ENCODE measurements at places on chromosomes 2 and 18. TPM values are rescaled to one million over a fixed set of nuclear protein-coding genes. Genes with fewer than 3 reads are reported as not detected.

Gene APCDD1
- not detected for polyA plus RNA-seq

Gene WNT10A
- polyA plus RNA-seq, result not detected

Gene SEPTIN2
- 788 TPM for polyA plus RNA-seq

Gene SERPINB13
- not detected for polyA plus RNA-seq

Gene TSPYL6
- not detected for polyA plus RNA-seq

Gene AQP12B
- not detected for polyA plus RNA-seq

Gene CRYGD
- polyA plus RNA-seq, result not detected

Gene SLC5A7
- polyA plus RNA-seq, result not detected

Gene SCTR
- not detected for polyA plus RNA-seq

Gene FAM110C
- polyA plus RNA-seq, result not detected

Gene SH3RF3
- polyA plus RNA-seq, result 5.7 TPM

Gene EPB41L3
- 45.0 TPM for polyA plus RNA-seq

Gene ACOXL
- polyA plus RNA-seq, result not detected

Gene CRACDL
- polyA plus RNA-seq, result not detected

Gene RND3
- 627 TPM for polyA plus RNA-seq

Gene ACP1
- polyA plus RNA-seq, result 126 TPM

Gene GPR35
- 0.06 TPM for polyA plus RNA-seq

Gene CCL20
- polyA plus RNA-seq, result not detected

Gene GALNT13
- polyA plus RNA-seq, result not detected

Gene FSHR
- not detected for polyA plus RNA-seq

Gene FARP2
- 25.4 TPM for polyA plus RNA-seq

Gene PTPRM
- polyA plus RNA-seq, result 81.1 TPM

Measured in AG04450 (cell line).